ENCODE measurements at places on chromosomes 1 and 21.

GRCh38 chr1:217369996-217370551 lies 260.8 kb downstream of the GPATCH2 start:
- no peak for DNase-seq

DNA sequence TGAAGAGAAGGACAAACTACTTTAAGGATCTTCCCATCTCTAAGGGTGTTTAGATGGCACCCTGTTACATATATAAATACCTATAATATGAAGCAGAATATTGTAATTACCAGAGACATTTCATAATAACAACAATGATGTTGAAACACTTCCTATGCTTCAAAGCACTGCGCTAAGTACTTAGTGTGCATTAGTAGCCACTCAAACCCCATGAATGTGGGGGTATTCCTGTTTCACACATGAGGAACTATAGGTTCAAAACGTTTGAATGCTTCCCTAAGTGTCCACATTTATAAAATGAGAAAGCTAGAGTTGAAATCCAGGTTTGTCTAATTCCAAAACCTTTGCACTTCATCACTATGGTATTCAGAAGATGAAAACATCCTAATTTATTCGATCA lies 18.5 kb upstream of the OR10J5 start:
- DNase-seq, result no peak

GRCh38 chr21:31592963-31593560 lies 66.4 kb upstream of the SOD1 start:
- DNase-seq, result no peak

GRCh38 chr1:22508329-22508728 lies 55.0 kb upstream of the EPHA8 start:
- DNase-seq, result no peak

DNA sequence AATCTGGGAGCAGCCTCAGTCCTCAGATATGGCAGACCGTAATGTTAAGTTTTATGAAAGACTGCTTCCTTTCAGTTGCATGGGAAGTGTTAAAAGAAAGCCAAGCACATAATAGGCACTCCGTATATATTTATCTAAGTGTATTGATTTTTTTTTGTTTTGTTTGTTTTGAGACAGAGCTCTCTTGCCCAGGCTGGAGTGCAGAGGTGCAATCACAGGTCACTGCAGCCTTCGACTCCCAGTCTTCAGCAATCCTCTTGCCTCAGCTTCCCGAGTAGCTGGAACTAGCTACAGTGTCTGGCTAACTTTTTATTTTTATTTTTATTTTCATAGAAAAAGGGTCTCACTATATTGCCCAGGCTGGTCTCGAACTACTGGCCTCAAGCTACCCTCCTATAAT lies 341.8 kb downstream of the USH2A start:
- no peak for DNase-seq

- no peak for DNase-seq
Measured at GRCh38 chr1:26263212-26263611, 16.7 kb upstream of the SH3BGRL3 start.

GRCh38 chr21:29382030-29382654 lies 83.4 kb downstream of the BACH1 start:
- peak; percentile 51 for DNase-seq

DNA sequence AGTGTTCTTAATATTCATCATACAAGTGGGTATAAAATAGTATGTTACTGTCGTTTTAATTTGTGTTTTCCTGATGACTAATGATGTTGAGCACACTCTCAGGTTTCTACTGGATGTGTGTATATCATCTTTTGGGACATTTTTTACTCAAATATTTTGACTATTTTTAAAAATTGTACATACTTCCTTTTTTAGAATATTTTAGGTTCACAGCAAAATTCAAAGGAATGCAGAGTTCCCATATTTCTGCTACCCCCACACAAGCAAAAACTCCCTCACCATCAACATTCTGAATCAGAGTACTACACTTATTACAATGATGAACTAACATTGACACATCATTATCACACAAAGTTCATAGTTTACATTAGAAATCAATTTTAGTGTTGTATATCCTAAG lies 114.5 kb downstream of the DPYD start:
- no peak for DNase-seq

GRCh38 chr1:72662918-72663317 lies 380.6 kb upstream of the NEGR1 start:
- no peak for DNase-seq

DNA sequence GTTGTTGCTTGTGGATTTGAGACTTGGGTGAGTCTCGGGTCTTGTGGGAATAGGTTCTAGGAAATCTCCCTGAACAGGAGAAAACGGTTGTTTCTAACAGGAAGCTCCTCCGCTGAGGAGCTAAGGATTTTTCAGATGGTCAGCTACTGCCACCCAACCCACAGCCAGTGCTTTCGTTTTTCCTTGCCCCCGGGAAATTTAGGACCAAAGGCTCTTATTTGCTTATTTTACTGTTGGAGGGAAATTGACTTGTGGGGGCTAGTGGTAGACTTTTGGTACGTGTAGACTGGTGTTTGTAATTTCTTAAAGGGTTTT lies 792 bp downstream of the SNX7 start:
- no peak for DNase-seq

DNA sequence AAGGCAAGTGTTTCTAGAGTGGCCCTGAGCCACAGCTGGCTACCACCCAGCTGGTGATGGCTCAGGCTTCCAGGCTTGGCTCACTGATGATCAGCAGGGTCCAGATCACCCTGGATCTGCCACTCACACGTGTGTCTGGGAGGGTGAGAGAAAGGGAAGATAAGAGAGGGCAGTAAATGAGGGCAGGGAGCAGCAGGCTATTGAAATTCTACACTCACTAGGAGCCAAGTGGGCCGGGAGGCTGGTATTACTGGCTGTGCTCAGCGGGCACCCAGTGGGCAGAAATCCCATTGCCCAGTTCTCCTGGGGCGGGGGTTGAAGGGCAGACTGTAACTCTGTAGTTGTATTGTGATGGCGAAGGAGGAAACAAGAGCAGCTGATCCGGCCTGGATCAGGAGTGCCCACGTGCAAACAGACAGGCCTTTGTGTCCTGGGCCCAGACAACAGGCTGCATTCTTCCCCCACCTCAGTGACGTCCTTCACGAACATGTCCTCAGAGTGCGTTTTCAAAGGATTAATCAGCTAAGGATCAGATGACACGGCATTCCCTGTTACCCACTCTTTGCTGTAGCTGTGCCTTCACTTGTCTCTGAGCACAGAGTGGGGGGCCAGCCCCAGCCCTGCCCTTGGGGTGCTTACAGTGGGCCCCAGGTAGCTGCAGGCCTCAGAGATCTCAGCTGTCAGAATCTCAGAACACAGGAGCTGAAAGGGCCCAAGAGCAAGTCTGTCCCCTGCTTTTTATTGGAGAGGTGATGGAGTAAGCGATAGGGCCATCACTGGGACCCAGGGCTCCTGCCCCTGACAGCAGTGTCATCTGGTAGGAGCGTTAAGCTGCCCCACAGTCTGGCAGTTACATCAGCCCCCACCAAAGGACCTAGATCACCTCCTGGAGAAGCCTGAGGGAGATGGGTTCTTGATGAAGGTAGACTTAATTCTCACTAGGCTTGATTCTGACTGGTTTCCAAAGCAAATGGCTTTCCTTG lies 60.5 kb downstream of the ATP1A1 start:
- no peak for DNase-seq
